ENCODE measurements at places on chromosomes 16 and 17.

DNA sequence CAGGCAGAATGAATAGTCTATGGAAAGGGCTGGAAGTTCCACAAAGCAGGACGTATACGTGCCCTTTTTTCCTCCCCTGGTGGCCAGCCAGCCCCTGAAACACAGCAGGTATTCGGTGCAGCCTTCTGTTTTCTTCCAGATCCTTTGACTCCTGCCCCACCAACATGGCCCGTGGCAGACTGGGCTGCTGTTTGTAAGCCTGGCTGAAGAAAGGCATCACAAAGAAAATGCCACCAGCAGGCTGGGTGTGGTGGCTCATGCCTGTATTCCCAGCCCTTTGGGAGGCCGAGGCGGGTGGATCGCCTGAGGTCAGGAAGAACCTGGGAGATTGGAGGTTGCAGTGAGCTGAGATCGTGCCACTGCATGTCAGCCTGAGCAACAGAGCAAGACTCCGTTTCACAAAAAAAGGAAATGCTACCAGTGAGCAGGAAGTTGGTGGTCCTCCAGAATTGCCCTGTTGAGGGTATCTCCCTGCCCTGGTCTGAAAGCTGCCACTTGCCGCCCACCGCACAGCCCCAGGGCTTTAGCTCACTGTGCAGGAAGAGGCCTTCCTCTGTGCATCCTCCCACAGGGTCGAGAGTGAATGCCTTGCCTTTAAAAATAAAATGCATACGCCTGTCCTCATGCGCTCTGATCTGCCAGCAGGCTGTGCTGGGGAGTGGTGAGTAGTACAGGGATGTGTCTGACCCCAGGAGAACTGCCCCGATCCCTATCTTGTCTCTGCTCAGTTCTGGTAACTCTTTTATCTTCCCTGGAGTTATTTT, 587.7 kb downstream of the MAF start:
- DNase-seq = no peak

- DNase-seq = no peak
Observed at GRCh38 chr17:83069931-83070742, 9.3 kb upstream of the METRNL start.

DNA sequence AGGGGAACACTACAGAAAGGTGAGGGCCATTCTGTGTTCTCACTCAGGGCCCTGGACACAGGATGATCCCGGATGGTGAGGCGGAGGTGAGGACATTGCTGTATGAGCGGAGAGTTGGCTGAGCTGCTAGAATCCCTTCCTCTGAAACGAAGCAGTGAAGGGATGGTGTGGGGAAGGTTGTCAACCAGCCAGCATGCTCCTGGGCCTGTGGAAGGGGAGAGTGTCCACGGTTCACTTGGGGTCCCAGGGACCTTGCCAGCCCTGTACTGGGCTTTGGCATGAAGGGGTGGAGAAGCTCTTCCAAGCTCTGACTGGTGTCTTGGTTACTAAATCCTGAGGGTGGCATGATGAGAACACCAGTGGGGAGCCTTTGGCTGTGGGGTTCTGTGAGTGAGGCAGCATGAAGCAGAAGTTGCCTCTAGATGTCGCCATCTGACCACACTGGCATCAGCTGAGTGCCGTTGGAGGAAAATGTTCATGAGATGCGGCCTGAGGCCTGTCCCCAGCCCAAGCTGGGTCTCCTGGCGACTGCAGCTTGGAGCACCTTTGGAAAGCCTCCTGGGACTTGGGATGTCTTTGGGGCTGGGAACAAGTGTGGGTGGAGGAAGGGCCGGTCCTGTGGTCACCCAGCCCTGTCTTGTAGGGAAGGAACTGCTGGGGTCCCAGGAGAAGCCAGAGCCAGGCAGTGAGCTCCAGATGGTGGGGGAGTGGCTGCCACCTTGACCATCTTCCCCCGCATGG, 14.8 kb downstream of the PDP2 start:
- DNase-seq = no peak

DNA sequence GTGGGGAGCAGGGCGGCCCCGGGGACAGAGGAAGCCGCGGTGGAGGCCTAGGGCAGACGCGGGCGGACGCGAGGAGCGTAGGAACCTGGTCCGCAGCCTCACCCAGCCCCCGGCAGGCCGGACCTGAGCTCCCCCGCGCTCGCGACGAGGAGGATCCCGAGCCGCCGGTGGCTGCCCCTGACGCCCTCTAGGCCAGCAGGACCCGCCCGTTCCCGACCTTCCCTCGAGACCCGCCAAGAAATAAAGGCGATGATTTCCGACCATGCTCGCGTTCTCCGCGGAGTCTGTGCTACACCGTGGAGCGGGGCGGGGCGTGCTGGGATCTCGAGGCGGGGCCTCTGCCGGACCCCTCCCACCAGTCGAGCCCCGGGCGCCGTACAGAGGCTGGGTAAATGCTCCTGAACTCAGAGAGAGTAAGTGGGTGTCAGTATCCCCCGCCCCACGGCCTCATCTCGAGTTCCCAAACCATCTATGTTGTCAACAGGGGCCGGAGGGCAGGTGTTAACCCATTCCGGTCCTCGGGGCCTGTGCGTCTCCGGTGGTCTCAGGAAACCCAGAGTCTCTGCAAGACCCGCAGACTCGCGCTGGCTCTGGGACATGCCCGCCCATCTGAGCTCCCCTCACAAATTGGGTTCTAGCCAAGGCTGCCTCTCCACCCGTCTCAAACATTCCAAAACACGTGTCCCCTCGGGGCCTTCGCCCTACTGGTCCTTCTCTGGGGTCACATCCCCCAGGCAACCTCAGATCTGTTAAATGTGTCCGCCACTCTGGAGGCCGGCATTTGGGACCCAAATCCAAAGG, 13.7 kb downstream of the SYCE1L start:
- DNase-seq = peak; percentile 53

GRCh38 chr16:27330542-27330941, 16.8 kb downstream of the IL4R start:
- DNase-seq = no peak

DNA sequence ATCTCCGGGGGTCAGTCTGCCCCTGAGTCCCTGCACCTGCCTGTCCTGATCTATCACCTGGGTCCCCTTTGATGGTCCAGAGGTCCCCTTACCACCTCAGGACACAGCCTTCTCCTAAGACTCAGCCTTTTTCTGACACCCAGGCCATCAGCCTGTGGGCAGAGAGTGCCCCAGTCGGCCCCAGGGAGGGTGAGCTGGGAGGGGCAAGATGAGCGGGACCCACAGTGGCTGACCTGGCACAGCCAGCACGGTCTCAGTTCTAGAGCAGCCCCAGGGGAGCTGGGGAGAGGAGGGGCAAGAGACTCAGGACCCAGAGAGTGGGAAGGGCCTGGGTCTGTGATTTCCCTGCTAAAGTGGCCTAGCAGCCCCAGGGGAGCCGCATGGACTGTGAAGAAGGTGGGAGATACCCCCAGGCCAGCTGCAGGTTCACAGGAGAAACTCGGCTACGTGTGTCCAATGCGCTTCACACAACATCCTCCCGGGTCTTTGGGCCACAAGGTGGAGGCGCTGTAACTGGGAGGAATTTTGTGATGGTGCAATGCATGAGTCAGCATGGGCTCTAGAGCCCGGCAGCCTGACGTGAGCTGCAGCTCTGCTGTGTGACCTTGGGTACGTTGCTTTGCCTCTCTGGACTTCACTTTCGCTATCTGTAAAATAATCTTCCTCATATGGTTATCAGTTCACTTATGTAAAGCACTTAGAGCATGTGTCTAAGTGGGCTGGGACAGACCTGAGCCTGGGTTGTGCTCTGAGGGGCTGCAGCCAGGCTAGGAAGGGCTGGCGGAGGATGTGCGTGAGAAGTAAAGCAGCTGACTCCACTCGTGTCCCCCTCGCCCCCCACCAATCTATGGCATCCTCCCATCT, 67.2 kb upstream of the LHX1 start:
- DNase-seq = no peak

DNA sequence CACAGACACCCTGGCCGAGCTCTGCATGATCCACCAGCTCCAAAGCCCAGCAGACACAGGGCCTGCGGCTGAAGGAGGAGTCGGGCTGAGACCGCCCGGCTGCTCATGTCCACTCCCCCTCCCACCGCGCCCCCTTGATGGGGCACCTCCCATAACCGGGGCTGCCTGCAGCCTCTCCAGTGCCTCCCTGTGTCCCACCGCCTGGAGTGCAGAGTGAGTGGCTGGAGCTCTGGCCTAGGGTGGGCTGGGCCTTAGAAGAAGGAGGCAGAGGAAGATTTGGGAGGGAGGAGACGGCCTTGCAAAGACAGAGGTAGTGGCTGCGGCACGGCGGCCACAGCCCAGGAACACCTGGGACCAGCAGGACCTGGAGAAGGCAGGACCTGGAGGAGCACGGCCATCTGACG, 4.0 kb downstream of the CBFA2T3 start:
- DNase-seq = no peak

GRCh38 chr17:11330826-11331225, 89.8 kb downstream of the SHISA6 start:
- no peak for DNase-seq

DNA sequence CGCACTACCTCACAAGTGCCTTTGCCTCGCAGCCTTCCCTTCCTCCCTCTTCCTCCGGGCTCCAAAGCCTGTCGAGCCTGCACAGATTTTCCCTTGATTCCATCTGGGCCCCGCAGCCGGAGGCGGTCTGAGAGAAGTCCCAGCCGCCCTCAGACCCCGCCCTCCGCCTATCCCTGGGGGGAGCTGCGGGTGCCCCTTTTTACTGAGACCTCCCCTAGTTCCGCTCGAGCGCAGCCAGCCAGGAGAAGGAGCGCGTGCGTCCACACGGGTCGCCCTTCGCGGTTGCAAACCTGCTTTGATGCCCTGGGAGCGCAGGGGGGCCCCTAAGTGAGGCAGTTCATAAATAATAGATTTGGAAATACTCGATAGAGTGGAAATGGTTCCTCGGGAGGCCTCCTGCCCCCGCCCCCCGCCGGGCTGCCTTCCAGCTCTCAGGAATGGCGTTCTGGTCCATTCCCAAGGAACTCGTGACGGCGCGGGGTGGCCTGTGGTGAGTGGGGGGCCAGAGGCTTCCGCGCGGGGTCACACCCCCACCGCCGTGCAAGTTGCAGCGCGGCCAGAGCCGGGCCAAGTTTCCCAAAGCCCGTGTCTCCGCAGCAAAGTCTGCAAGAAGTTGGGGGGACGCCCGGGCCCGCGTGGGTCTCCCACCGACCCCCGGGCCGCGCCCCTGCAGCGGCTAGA, 610 bp downstream of the C16orf74 start:
- no peak for DNase-seq

GRCh38 chr16:83458612-83459011, 349.2 kb upstream of the HSBP1 start:
- no peak for DNase-seq

- no peak for DNase-seq
Observed at GRCh38 chr16:14164916-14165662, 94.0 kb downstream of the MRTFB start.

GRCh38 chr17:47716375-47716774, 16.7 kb upstream of the TBX21 start:
- DNase-seq = no peak

GRCh38 chr17:33929181-33929724, 325.8 kb upstream of the CCL2 start:
- DNase-seq = no peak

DNA sequence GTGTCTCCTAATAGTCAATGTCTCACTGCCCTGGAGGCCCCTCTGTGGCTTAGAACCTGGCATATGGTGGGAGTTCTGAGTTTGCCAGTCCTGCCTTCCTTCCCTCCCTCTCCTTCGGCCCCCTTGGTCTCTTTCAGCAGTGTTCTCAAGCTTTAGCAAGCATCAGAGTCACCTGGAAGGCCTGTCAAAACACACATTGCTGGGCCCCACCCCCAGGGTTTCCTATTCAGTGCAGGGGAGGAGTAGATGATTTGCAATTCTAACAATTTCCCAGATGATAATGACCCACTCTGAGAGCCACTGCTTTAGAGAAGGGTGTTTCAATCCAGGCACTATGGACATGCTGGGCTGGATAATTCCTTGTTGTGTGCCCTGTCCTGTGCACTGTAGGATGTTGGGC, 26.4 kb upstream of the TMEM220 start:
- no peak for DNase-seq
